ENCODE measurements at places on chromosomes 6 and 20.

- no peak overlapping the region for H3K27ac ChIP-seq
- H3K4me3 ChIP-seq, result no peak overlapping the region
- H3K27me3 ChIP-seq, result no peaks in the 10 kb centered on the region
- no peaks in the 10 kb centered on the region for H3K36me3 ChIP-seq
- H3K4me1 ChIP-seq, result peaks cover 3% of the 10 kb centered on the region
- DNase-seq, result no peak
Observed at GRCh38 chr6:130132286-130132701, 90.5 kb downstream of the SAMD3 start.

DNA sequence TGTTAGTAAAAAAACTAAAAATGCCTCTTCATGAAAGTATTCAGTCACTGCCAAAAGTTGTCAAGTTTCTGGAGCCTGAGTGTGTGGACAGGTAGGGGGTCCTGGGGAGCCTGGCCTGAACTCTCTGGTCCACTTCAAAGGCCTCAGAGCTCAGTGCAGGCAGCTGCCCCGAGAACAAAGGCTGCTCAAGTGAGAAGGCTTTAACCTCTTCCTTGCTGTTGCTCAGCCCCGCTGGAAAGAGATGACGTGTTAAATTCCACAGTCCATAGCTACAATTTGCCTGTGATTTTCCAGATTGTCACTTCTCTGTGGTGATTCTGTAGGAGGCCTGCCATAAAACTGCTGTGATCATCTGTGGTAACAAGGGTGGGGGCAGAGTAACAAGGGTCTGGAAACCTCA, 96.9 kb downstream of the FAM120B start:
- no peaks in the 10 kb centered on the region for H3K4me1 ChIP-seq
- peaks cover 15% of the 10 kb centered on the region for H3K36me3 ChIP-seq
- no peak for DNase-seq
- no peaks in the 10 kb centered on the region for H3K27me3 ChIP-seq
- H3K4me3 ChIP-seq, result no peak overlapping the region

- no peaks in the 10 kb centered on the region for H3K4me1 ChIP-seq
- H3K27me3 ChIP-seq, result peaks cover 11% of the 10 kb centered on the region
- no peaks in the 10 kb centered on the region for H3K36me3 ChIP-seq
- no peak overlapping the region for H3K27ac ChIP-seq
- no peak for DNase-seq
- H3K4me3 ChIP-seq, result no peak overlapping the region
Observed at GRCh38 chr20:23234311-23235078, 116.1 kb upstream of the NXT1 start.

DNA sequence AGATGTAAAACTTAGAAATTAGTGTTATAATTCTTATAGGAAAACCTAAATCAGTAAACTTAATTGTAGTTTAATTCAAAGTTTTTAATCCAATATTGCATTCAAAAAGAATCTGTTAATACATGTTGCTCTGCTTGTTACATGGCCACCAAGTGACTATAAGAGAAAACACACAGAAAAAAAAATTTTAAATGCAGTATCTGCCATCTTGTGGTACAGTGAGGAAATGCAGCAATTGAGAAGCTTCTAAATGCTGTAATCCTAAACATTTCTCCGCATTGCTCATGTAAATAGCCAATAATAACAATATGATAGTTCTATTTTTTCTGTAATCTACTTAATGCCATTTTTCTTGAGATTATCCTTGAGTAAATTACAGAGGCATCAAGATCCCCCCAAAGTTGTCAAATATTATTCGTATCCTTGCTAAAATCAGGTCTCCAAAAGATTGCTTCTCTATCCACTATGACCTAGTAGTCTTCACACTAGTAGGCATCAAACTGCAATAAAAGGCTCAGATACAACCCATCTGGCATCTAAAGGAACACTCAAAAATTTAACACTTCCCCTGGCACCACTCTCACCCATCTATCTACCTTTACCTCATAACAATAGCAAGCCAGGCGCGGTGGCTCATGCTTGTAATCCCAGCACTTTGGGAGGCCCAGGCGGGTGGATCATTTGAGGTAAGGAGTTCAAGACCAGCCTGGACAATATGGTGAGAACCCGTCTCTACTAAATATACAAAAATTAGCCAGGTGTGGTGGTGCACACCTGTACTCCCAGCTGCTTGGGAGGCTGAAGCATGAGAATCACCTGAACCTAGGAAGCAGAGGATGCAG, 34.6 kb downstream of the HDAC2 start:
- no peaks in the 10 kb centered on the region for H3K4me1 ChIP-seq
- peaks cover 27% of the 10 kb centered on the region for H3K36me3 ChIP-seq
- no peak overlapping the region for H3K4me3 ChIP-seq
- no peaks in the 10 kb centered on the region for H3K27me3 ChIP-seq
- H3K27ac ChIP-seq, result no peak overlapping the region
- DNase-seq, result peak; percentile 76

GRCh38 chr6:90131614-90132423, 164.8 kb downstream of the BACH2 start:
- H3K4me1 ChIP-seq, result peaks cover 5% of the 10 kb centered on the region
- no peak overlapping the region for H3K4me3 ChIP-seq
- peaks cover 4% of the 10 kb centered on the region for H3K27me3 ChIP-seq
- H3K36me3 ChIP-seq, result no peaks in the 10 kb centered on the region
- H3K27ac ChIP-seq, result no peak overlapping the region

- no peaks in the 10 kb centered on the region for H3K36me3 ChIP-seq
- H3K4me1 ChIP-seq, result no peaks in the 10 kb centered on the region
- no peak overlapping the region for H3K27ac ChIP-seq
Observed at GRCh38 chr20:896501-897025, 19.6 kb downstream of the ANGPT4 start.

GRCh38 chr6:126620719-126621118, 280.8 kb downstream of the CENPW start:
- no peaks in the 10 kb centered on the region for H3K27me3 ChIP-seq
- H3K27ac ChIP-seq, result no peak overlapping the region
- H3K36me3 ChIP-seq, result no peaks in the 10 kb centered on the region
- no peak overlapping the region for H3K4me3 ChIP-seq
- no peaks in the 10 kb centered on the region for H3K4me1 ChIP-seq
- DNase-seq, result no peak

DNA sequence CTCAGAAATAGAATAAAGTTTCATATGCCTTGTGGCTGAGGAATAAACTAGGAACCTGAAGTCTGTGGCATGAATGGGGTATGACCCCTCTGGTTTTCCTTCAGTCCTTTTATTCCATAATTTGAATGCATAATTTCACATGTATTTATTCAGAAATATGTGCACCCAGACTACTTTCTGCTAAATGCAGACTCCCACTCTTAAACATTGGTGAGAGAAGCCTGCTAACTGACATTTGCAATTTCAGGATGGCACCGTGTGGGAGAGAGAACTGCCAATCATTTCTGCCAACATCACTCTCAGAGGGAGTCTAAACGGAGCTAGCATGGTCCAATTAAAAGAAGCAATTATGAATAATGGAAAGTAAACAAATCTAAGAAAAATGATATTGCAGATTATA, 141.3 kb downstream of the ADGRB3 start:
- no peaks in the 10 kb centered on the region for H3K36me3 ChIP-seq
- H3K4me3 ChIP-seq, result no peak overlapping the region
- H3K27ac ChIP-seq, result no peak overlapping the region
- H3K4me1 ChIP-seq, result peaks cover 41% of the 10 kb centered on the region

- H3K27me3 ChIP-seq, result no peaks in the 10 kb centered on the region
- no peaks in the 10 kb centered on the region for H3K36me3 ChIP-seq
- H3K27ac ChIP-seq, result no peak overlapping the region
Observed at GRCh38 chr20:53426766-53427312, 166.8 kb downstream of the ZNF217 start.

- no peak for DNase-seq
- H3K36me3 ChIP-seq, result no peaks in the 10 kb centered on the region
- H3K27me3 ChIP-seq, result no peaks in the 10 kb centered on the region
- no peak overlapping the region for H3K4me3 ChIP-seq
- no peak overlapping the region for H3K27ac ChIP-seq
Observed at GRCh38 chr6:8642131-8642530, 206.8 kb upstream of the SLC35B3 start.
